ENCODE measurements at places on chromosomes 16 and 17.

DNA sequence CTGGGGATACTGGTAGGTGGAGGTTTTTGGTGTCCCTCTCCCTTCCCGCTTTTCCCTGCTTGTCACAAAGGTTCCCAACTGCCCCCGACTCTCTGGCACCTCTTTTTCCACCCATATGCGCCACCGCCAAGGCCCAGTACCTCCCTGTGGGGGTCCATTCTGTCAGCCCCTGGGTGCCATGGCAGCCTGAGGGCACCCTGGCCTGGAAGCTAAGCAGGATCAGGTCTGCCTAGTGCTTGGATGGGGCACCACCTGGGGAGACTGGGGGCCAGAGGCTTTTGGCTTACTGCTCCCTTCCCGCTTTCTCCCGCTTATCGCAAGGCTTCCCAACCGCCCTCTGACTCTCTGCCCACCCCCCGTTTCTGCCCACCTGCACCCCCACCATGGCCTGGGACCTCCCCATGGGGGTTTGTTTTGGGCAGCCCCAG is 2286.4 kb downstream of the TP53TG3F start:
- no peak for DNase-seq

DNA sequence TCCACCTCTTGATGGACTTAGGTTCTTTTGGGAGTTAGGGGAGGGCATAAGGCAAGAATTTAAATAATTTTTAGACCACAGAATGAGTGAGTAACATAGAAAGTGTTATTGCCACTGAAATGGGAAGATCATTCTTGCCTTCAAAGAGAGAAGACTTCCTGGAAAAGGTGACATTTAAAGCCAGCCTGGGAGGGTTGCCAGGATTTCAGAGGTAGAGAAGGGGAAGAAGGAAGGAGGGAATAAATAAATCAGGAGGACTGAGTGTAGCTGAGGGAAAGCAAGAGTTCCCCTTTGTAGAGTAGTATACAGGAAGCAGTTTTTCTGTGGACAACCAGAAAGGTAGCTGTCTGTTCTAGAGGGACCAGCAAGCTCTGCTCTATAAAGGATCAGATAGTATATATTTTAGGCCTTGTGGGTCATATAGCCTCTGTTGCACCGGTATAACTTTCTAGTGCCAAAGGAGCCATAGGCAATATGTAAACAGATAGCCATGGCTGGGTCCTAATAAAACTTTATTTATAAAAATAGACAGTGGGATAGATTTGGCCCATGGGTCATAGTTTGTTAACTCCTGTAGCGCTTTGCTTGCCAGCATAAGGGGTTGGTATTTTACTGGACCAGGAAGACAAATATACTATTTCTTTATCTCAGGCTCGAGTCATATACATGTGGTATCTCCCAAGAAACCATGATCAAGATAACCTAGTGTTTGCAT is 147.2 kb upstream of the CACNG5 start:
- DNase-seq = no peak

DNA sequence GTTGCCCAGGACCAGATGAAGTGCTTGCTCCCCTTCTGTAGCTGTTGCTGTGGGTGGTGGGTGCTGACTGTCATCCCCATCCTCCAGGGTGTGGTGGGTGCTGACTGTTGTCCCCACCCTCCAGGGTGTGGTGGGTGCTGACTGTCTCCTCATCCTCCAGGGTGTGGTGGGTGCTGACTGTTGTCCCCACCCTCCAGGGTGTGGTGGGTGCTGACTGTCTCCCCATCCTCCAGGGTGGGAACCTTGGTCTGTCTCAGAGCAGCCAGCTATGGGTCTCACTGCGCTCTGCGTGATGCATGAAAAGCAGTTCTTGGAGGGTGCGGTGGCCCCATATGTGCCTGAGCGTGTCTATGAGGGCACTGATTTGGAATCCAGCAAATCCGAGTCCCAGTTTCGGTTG is 163.8 kb downstream of the RPTOR start:
- DNase-seq = no peak

DNA sequence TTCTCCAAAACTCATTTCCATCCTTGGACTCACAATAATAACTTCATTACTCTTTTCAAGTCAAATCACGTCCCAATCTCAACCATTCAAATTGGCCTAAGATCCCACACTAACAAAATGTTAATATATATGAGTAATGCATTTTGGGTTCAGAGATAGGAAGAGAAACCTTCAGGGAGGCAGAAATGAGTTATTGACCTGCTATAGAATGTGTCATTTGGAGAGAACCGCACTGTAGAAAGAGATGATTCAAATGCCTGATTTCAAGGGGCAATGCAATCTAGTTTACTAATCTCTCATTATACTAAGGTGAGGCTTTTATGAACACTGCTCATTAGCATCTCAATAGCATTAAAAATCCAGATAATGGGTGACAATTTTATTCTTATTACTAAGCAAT is 1595.0 kb upstream of the GOT2 start:
- DNase-seq = no peak

DNA sequence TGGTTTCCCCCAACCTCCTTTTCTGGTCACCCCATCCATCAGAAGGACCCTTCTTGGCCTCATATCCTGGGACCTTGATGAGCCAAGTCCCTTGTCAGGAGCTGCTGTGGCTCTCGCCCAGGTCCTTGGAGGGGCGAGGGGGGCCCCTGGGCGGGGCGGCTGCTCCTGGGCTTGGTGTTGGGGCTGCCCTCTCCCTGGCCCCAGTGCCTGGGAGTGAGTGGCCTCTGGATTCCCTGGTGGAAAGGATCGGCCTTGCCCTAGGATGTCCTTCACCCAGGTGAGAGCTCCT is 6.2 kb upstream of the NOTUM start:
- DNase-seq = no peak

DNA sequence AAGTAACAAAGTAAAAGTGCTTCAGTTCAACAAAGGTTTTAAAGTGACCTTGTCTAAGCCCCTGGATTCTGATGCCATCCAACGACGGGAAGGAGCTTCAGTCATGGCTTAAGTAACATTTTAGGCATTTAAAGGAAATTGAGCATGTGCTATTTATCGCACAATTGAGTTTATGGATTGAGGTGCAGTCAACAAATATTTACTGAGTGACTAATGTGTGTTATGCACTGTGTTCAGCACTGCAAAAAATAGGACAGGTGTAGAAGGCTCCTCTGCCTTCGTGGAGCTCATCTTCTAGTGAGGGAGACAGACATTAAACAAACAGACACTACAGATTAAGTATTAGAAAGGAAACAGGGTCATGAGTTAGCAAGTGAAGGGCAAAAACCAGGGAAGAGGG is 12.5 kb downstream of the TMIGD1 start:
- DNase-seq = no peak

- no peak for DNase-seq
These were observed 2.5 kb downstream of the DUSP14 start for GRCh38 chr17:37492167-37492566.

- no peak for DNase-seq
These were observed 110.7 kb upstream of the FAM20A start for GRCh38 chr17:68711858-68712257.

DNA sequence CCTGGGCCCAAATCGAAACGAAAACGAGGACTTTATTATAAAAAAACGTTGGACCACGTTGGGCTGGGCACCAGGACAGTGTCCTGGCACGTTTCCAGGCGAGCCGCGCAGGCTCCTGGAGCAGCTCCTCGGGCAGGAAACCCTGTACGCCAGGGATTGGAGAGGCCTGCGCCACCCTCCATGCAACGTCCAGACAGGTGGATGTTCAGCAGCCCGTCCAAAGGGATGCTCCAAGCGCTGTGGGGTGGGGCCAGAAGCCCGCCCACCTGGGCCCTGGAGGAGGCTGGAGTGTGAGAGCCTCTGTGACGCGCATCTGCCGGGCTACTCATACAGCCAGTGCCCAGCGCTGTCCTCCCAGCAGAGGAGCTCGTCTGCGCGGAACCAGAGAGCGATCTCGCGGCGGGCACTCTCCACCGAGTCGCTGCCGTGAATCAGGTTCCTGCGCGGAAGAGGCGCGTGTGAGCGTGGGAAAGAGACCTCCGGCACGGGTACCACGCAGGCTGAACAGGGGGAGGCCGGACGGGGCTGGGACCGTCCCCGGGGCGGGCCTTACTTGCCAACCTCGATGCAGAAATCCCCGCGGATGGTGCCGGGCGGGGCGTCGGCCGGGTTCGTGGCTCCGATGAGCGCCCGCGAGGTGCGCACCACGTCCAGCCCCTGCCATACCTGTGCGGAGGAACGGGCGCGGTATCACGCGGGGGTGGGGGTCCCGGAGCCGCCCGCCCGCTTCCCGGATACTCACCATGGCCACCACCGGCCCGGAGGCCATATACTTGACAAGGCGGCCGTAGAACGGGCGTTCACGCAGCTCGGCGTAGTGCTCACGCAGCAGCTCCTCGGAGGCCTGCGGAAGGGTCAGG is 785 bp downstream of the NME3 start:
- DNase-seq = peak; percentile 50

DNA sequence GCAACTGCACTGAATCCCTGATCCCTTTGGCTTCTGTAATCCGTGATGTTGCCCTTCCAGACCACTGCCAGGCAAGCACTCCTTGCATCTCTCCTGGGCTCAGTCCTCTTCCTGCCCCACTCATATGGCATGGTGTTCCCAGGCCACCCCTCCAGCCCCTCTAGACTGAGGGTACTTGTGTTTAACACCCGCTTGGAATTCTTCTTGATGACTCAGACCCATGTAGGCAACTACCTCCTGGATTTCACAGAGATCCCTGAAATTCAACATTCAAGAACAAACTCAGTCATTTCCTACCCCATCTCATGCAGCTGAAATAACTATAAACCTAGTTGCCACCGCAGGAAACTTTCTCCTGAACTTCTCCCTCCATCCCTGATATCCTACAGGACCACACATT is 541.9 kb upstream of the CDH11 start:
- no peak for DNase-seq

GRCh38 chr16:87352818-87353217 is 30.8 kb downstream of the FBXO31 start:
- DNase-seq = no peak

DNA sequence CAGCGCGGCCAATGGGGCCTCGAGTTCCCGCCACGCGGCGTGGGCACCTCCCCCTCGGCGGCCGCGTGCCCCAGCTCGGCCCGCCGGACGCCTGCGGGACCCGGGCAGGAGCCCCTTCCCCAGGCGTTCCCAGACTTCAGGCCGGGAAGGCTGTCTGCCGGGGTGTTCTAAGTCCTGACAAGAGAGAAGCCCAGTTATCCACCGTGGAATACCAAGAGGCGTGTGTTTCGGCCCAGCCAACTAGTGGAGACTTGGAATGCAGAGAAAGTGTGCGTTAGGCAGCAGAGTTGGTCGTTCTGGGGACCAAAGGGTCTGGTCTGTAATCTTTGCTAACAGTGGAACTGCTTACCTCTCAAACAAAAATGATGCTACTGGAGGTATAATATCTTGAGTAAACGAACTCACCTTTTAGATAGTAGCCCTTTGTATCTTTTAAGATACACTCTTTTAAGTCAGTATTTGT is 251 bp upstream of the HSF5 start:
- DNase-seq = no peak

DNA sequence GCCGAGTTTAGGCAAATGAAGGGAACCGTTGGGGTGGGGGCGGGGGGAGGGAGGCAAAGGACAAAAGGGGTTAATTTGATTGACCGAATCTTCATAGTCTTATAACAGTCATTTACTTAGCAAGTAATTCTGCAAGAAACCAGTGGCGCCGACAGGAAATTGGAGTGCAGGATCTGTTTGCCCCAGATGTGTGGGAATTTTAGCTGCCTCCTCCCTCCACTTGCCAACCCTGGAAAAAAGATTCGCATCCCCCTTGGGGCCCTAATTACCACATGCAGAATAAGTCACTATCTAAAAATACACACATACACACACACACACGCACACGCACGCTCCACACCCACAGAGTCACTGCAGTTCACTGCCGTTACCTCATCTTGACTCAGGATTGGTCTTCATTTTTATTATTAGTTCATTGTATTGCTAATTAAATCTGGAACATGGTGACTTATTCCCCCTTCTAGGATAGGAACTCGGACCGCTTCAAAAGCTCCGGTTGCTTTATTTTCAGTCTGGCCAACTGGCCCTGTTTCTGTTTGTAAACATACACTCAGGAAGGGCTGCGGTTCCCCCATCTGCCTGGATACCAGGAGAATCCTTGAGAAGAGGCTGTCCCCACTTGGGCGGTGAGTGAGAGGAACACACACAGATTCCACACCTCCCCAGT is 241.6 kb upstream of the SALL1 start:
- DNase-seq = peak; percentile 70

- DNase-seq = no peak
These were observed 32.1 kb upstream of the KRT17 start for GRCh38 chr17:41656249-41657023.

- no peak for DNase-seq
These were observed 33.4 kb upstream of the RPRML start for GRCh38 chr17:47012457-47012856.

- no peak for DNase-seq
These were observed 435.1 kb upstream of the GOT2 start for GRCh38 chr16:59169168-59169567.

GRCh38 chr16:83913245-83913633 is 14.3 kb downstream of the MLYCD start:
- no peak for DNase-seq

DNA sequence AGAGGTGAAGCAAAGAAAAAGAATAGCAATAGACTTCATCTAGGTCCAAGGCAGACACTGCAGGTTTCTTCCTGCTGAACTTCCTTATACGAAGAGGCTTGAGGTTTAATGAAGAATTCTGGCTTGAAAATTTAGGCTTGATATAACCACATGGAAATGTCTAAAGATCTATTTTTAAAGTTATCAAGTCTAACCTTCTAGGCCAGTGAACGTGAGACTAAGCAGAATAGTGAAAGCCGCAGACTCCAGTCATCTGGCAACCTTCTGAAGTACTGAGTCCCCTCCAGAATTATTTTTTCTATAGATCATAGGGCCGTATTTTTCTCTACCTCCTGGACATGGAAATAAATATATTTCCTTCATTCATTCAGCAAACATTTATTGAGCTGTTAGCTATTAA is 333.6 kb downstream of the BCAS3 start:
- no peak for DNase-seq

- no peak for DNase-seq
These were observed 288 bp upstream of the KRT34 start for GRCh38 chr17:41382394-41382793.

- DNase-seq = no peak
These were observed 41.2 kb downstream of the RAB11FIP3 start for GRCh38 chr16:466651-467050.

DNA sequence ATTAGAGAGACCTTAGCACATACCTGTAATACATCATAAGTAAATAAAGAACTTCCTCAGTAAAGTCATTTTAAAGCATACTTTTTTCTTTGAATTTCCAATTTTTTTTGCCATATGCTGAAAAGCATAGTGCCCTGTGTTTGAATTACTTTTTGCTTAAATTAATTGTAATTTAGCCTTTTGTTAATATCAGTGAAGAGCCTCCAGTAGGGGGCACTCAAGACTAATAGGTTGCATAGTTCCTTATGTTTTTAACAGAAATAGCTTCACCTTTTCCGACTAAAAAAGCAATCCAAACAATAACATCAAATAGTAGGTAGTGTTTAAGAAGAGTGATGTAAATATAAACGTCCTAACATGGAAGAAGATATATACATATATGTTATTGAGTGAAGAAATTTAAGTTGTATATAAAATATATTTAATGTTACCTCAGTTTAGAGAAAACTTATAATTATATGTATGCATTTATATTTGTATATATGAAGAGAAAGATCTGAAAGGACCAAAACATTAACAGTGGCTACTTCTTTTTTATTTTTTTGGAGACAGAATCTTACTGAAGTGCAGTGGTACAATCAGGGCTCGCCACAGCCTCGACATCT is 18.6 kb downstream of the RAD51C start:
- peak; percentile 74 for DNase-seq

Measured in astrocyte of the spinal cord (primary cell).